ENCODE measurements at places on chromosomes 7 and 10. TPM values are rescaled to one million over a fixed set of nuclear protein-coding genes. Genes with fewer than 3 reads are reported as not detected.

DNA sequence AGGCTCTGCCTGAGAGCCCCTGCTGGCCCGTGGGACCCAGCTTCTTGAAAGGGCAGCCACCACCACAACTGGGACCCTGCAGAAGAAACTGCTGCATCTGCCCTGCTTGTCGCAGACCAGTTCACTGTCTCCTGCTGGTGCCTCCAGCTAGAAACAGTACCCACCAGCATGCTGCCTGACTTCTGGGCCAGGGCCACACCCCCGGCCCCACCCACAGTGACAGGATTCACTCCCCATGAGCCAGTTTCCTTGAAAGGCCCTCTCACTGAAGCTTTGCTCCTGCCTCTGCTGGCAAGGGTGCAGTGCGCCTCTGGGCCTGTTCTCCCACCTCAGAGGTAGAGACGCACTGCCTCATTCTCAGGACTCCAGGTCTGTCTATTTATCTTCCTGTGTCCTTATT is 32.4 kb downstream of the ANXA11 start:
- no peaks in the 10 kb centered on the region for H3K27me3 ChIP-seq
- DNase-seq = no peak
- no peaks in the 10 kb centered on the region for H3K4me1 ChIP-seq
- no peak overlapping the region for H3K4me3 ChIP-seq
- no peak overlapping the region for H3K27ac ChIP-seq

GRCh38 chr7:39618868-39619267 is 4.5 kb upstream of the RALA start:
- no peak overlapping the region for H3K27ac ChIP-seq
- H3K4me1 ChIP-seq = no peaks in the 10 kb centered on the region
- no peaks in the 10 kb centered on the region for H3K27me3 ChIP-seq
- H3K4me3 ChIP-seq = no peak overlapping the region
- no peaks in the 10 kb centered on the region for H3K36me3 ChIP-seq

GRCh38 chr10:79020605-79021004 is 48.2 kb upstream of the ZMIZ1 start:
- no peaks in the 10 kb centered on the region for H3K36me3 ChIP-seq
- H3K4me1 ChIP-seq = no peaks in the 10 kb centered on the region
- H3K27me3 ChIP-seq = no peaks in the 10 kb centered on the region
- H3K4me3 ChIP-seq = no peak overlapping the region
- H3K27ac ChIP-seq = no peak overlapping the region

DNA sequence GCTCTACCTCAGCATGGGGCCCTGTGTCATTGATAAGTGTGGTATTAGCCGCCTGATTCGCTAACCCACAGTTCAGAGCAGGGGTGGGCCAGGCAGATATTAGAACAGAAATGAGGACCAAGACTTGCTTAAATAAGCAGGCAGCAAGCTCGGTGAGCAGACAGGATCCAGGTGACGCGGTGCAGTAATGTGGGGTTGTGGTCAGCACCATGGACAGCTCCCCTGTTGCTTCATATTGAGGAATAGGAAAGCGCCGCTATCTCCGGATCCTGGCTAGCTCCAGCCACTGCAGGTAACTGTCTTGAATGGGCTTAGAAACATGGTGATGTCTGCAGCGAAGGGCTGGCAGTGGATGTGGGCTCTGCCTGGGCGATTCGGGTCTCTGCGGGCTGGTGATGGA is 51.3 kb upstream of the GPR26 start:
- no peaks in the 10 kb centered on the region for H3K27me3 ChIP-seq
- DNase-seq = peak; percentile 73
- H3K27ac ChIP-seq = no peak overlapping the region
- no peaks in the 10 kb centered on the region for H3K36me3 ChIP-seq
- no peaks in the 10 kb centered on the region for H3K4me1 ChIP-seq
- H3K4me3 ChIP-seq = no peak overlapping the region

DNA sequence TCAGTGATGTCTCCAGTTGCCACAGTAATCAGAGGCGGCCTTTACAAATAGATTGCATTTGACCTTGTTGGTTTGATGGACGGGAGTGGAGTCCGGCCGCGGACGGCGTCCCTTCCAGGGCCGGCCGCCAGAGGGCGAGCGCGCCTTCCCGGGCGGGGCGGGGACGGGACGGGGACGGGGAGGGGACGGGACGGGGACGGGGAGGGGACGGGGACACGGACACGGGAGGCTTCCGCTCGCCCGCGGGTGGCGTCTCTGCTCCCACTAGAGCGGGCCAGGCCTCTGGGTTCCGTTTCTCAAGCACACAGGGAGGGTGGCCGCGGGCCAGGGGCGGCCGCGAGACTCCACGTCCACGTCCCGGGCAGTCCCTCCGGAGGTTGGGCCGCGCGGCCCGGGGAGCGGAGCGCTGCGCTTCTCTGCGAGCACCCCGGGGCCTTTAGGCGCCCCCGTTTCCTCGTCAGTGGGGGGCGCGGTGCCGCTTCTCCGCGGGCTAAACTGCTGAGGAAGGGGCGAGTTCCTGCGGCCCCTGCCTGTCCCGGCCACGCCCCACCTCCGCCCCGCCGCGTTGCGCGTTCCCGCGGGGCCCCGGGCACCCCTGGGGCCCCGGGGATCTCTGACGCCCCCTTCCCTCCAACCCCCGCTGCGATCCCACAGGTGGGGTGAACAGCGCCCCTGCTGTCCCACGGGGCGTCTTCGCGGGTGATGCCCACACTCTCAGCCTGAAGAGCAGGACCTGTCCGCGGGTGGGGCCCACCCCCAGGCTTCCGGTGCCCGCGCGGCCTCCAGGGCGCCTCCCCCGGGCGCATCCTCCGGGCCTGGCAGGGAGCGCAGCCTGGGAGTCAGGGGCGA is 84.2 kb upstream of the MKI67 start:
- H3K4me3 ChIP-seq = peak overlapping the region; percentile 56
- H3K27ac ChIP-seq = no peak overlapping the region
- peak; percentile 89 for DNase-seq
- no peaks in the 10 kb centered on the region for H3K27me3 ChIP-seq
- no peaks in the 10 kb centered on the region for H3K36me3 ChIP-seq

DNA sequence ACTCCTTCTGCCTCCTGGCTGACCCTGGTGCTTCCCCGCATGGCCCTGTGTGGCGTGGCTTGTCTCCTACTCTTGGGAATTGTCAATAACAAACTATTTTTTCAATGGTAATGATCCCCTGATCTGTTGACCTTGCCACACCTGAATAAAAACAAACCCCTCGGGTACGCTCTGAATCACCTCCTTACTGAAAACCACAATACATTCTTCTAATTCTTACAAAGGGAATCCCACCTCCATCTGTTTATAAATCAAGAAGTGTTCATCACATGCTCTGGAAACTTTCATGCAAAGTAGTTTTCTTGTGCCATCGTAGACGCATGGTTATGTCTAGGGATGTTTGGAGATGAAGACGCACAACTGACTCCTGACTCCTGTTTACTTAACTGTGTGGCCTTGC is 245.8 kb downstream of the FRMD4A start:
- no peak overlapping the region for H3K4me3 ChIP-seq
- no peaks in the 10 kb centered on the region for H3K4me1 ChIP-seq
- H3K36me3 ChIP-seq = no peaks in the 10 kb centered on the region
- H3K27ac ChIP-seq = no peak overlapping the region

DNA sequence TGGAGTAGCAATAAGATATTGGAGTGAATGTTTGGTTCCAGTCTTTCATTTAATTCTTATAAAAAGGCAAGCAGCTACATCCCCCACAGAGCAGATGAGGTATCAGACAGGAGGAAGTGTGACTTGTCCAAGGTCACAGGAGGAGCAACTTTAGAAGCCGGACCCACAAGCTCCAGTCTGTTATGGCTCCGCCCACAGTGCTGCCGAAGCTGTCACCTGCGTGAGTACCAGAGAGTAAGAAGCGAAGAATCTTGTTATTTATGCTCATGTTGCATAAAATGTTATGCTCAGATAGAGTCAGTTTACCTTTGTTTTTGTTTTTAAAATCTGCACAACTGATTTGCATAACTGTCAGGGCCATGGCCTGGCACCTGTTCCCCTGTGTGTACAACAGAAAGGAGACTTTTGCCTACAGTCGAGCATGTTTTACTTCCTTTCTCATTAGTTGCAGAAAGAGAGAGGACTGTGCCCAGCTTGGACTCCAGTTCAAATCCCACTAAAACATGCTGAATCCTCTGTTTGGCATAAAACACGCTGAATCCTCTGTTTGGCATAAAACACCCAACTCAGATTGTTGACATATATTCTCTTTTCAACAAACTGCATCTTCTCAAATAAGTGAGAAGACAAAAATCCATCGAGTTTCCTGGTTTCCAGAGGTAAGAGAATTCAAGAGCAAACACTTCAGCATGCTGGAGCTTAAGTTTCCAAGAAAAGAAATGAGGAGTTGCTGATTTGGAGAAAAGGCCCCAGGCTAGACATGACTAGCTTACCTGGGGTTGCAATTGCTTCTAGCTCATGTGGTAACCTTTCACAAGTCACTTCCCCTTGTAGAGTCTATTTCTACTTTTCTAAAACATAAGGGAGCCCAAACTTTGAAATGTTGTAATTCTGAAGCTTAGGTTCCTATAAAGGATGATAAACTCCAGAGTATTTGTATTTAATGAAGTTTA is 409.8 kb upstream of the ZMIZ1 start:
- no peaks in the 10 kb centered on the region for H3K36me3 ChIP-seq
- no peak for DNase-seq

DNA sequence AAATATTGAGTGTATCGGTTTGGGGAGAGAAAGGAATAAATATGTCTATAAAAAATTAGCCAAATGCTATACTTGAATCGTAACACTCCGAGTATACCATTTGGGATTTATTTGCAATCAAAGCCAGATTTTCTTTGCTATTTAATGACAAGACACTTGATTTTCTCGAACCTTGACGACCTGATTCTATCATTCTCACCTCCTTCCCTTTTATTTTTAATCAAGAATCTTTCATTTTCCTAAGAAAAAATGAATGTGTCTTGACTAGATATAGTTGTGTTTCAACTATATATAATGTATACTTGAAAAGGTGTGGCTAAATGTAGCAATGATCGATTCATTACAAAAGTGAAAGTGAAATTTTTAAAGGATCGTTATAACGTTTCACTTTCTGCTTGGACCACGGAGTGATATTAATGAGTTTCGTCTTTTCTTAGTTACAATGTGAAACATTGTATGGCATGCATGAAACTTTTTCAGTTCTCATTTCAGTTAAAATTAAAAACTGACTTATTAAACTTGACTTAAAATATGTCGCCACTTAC is 562 bp downstream of the NUB1 start:
- no peak overlapping the region for H3K27ac ChIP-seq
- no peaks in the 10 kb centered on the region for H3K36me3 ChIP-seq
- peak overlapping the region; percentile 69 for H3K4me3 ChIP-seq
- no peaks in the 10 kb centered on the region for H3K27me3 ChIP-seq

The OR2A7 gene
- 0.67 TPM for polyA plus RNA-seq
